Trophoblast cell (in vitro differentiated cells and primary cell): ENCODE measurements at places on chromosomes 6 and 20.

- no peak for DNase-seq
Observed at GRCh38 chr6:28312939-28313338, 23.0 kb downstream of the ZSCAN31 start.

- DNase-seq, result no peak
Observed at GRCh38 chr6:72975352-72975752, 249.9 kb downstream of the KHDC1L start.

DNA sequence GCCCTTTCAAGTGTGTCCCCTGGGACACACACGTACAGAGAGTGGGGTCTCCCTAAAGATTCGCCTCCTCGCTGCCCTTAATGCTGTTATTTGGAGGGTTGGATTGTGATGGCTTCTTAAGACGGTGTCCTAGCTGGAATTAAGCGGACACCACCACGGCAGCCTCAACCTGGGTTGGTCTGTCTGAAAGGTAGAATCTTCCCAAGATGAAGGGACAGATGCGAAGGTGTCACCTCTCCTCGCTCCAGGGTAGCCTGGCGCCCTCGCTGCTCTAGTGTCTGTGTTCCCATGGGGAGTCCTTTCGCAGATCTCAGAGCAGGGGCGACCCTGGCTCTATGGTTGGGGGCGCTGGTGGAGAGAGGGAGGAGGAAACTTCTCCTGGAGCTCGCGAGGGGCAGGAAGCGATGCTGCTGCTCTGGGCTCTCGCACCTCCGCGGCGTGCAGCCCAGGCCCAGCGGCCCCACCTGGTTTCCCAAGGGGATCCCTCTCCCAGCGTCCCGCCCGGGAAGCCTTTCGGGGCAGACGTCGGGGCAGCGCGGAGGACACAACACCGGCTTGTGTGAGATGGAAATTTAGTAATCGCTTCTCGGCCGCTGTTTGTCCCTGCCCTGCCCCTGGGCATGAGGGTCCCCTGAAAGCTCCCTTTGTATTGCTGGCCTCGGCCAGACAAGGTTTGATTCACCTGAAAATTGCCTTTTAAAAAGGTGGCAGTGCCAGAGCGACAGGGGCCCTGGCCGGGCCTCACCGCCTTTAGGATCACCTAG, 1.7 kb downstream of the RSPO3 start:
- DNase-seq, result no peak

DNA sequence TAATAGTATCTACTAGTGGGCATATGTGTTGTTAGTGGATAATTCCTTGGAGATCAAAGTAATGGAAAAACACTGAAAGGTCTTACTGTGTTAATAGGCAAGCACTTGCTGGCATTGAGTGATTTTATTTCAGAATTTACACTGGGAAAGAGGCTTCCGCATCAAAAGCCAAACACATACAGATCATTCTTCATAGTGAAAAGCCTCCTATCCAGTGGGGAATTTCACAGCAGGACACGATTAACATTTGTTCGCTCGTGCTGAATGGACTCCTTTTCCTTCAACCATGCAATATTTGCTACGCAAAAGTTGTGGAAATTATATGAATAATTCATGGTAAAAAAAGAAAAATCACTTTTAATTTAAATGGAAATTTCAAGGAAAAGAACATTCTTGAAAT, 26.4 kb downstream of the GABRR1 start:
- no peak for DNase-seq

GRCh38 chr6:131852200-131852599, 44.4 kb downstream of the ENPP1 start:
- no peak for DNase-seq

GRCh38 chr20:21557241-21558020, 43.6 kb upstream of the NKX2-2 start:
- DNase-seq, result no peak

DNA sequence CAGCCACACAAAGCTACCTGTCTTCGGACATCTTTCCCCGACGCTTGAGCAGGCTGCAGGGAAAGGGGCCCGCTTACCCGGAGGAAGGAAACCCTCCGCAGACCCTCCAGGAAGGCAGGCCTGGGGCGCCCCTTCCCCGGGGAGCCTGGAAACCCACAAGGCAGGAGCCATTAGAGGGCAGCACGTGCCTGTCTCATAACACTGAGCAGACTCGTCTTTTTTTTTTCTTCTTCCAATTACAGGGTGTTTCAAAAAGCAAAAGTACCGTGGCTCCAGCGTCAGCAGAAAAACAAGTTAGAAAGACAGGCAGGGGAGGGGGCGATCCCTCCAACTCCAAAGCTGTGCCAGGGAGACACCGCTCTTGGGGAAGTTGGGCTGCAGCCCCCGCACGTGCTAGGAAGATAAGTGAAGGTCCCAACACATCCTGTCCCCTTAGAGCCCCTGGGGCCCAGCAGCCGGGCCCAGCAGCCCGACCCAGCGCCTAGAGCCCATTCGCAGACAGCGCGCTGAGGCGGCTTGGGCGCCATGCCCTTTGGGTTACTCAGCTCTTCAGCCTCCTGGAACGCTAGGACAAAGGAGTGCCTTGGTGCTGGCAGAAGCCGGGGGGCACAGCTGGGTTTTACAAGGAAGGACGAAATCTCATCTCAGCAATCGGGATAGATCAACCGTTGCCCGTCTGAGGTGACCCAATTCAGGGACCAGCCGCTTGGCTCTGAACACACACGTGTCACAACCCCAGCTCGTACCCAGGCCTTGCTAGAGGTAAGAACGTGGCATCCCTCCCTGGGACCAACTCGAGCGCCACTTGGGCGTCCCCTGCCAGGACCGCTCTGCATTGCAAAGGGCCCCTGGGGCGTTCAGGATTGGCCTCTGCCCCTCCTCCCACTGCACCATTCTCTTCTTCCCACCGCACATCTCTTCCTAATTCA, 136.3 kb downstream of the LY86 start:
- peak; percentile 50 for DNase-seq

- DNase-seq, result no peak
Observed at GRCh38 chr6:42511803-42512422, 51.9 kb upstream of the UBR2 start.

- DNase-seq, result no peak
Observed at GRCh38 chr6:31202259-31203166, 32.0 kb upstream of the POU5F1 start.

- no peak for DNase-seq
Observed at GRCh38 chr20:54848984-54849538, 373.7 kb downstream of the DOK5 start.

GRCh38 chr6:42113936-42114636, 28.3 kb downstream of the C6orf132 start:
- no peak for DNase-seq

DNA sequence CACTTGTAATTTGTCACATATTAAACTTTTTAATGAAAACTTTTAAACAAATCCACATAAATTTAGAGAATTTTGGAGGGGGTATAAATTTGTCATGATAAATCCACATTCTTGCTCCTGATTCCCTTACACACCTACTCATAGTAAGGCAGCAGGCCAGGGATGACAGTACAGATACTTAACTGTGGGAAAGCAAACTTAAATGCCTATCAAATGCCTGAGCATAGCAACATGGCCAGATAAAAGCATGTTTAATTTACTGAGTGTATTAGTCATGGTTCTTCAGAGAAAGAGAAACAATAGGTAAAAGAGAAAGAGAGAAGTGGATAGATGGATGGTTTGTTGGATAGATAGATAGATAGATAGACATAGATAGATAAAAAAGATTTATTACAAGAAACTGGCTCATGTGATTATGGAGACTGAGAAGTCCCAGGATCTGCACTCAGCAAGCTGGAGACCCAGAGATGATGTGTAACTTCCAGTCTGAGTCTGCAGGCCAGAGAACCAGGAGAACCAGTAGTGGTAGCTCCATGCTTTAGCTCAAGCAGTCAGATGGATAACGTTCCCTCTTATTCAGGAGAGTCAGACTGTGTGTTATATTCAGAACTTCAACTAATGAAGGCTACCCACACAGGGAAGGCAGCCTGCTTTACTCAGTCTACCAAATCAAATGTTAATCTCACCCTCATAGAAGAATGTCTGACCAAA, 15.9 kb upstream of the ADGRF1 start:
- no peak for DNase-seq

- peak; percentile 21 for DNase-seq
Observed at GRCh38 chr6:107670792-107671199, 153.3 kb downstream of the SCML4 start.

DNA sequence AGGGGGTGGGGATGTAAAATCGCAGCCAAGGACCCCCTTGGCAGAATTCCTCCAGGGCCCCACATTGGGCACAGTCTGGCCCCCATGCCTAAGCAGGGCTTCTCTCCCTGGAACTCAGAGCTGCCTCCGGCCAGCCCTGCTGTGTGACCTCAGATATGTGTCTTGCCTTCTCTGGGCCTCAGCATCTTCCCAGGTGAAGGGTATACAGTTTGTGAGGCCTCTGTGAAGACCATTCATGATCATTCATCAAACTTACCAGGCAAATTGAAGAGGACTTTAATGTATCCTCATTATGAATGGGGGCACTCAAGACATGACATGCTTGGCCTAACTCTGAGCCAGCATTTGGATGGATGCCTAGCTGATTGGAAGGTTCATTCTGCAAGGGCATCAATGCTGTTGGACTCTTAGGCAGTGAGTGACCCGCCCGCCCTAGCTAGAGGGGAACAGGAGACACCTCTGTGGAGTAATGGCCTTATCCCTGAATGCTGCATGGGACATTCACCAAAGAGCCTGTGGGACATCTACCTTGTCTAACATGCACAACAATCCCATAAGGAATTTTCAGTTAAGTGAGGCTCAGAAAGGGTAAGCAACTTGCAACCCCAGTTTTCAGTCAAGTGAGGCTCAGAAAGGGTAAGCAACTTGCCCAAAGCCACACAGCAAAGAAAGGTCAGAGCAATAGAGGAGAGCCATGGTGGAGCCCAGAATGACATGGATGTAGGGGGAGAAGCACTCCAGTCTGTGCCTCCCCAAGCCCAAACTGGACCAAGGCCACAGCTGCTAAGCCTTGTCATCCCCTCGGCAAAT, 535 bp downstream of the CCN5 start:
- no peak for DNase-seq

GRCh38 chr6:144392536-144392935, 107.4 kb downstream of the UTRN start:
- DNase-seq, result no peak

DNA sequence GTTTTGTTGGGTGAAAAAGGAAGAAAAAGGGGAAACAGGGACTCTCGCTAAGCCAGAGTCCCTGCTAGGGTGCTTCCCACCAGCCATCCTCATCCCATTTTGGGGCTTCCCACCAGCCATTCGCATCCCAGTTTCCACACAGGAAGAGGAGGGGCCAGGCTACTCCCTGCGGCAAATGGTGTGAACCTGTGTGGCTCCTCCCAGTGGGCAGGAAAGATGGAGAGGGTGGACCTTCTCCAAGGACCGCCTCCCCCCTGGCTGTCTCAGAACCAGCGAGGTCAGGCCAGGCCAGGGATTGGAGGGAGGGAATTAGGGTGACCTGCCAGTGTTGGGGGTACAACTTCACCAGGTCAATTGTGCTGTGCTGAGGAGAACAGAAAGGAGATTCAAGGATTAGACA, 326.9 kb downstream of the PACRG start:
- no peak for DNase-seq

GRCh38 chr6:111096246-111096645, 8.9 kb downstream of the SLC16A10 start:
- DNase-seq, result no peak

DNA sequence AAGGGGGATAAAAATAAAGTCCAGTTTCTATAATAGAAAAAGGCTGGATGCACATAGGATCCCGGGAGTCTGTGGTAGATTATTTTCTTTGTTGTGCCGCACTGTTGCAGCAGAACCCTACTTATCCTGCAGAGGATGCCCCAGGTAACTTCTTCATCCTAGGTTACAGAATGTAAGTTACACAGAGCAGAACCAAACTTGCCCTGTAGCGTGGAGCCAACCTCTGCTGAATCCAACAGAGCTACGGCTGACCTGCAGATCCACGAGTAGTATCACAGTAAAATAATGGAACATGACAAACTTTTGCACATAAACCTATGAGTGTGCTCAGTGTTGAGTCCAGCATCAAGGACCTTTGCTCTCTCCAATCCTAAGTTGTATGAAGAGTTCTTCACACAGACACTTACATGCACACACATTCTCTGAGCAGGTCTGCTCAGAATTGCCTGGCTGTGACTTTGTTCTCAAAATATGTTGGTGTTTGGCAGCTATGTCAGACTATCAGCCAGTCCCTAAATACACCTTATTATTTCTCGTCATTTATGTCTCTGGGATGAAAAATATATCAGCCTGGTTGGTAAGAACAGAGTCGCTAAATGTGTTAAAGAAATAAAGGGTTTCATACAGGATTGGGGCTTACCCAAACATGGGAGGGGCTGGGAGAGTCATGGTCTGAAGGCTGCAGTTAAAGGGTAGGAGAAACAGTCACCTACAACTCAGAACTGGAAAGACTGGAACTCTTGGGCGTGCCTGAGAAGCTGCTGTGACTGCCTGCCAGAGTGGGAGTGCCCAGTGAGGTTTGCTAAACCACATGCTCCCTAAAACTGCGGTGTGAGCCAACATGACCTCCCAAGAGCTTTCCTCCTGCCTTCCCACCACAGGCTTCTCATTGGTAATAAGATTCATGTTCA, 165.1 kb upstream of the SLC24A3 start:
- DNase-seq, result peak; percentile 55

- no peak for DNase-seq
Observed at GRCh38 chr6:23522792-23523547, 603.0 kb upstream of the NRSN1 start.

- DNase-seq, result peak; percentile 87
Observed at GRCh38 chr6:3803627-3804468, 45.3 kb upstream of the FAM50B start.

DNA sequence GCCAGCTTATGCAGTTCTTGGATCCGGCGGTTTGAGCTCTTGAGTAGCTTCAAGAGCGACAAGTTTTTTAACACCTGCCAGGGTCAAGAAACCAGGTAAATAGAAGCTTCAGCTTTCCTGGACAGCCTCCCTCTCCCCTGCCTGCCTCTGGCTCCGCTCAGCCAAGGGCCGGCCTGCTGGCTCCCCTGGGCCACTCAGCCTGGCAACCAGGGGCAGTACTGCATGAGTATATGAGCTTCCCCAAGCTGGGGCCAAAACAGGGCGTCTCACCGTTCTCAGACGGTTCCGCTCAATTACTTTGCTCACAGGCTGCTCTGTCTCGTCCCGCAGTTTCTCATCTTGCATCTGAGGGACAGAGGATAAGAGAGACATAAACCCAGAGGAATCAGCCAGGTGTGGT, 856 bp downstream of the TP53TG5 start:
- no peak for DNase-seq

DNA sequence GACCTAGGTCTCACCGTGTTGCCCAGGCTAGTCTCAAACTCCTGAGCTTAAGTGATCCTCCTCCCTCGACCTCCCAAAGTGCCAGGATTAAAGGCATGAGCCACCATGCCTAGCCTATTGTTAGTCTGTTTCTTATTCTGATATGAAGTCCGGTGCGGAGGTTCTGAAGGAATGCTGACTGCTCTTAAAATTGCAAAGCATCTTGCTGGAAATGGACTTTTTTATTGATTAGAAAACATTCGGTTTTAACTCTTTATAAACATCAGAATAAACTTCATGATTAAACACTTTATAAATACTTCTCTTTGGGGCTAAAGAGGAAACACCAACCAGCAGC, 3.2 kb downstream of the TNFAIP3 start:
- DNase-seq, result peak; percentile 30
